ENCODE measurements at places on chromosomes 7 and 10. TPM values are rescaled to one million over a fixed set of nuclear protein-coding genes. Genes with fewer than 3 reads are reported as not detected.

DNA sequence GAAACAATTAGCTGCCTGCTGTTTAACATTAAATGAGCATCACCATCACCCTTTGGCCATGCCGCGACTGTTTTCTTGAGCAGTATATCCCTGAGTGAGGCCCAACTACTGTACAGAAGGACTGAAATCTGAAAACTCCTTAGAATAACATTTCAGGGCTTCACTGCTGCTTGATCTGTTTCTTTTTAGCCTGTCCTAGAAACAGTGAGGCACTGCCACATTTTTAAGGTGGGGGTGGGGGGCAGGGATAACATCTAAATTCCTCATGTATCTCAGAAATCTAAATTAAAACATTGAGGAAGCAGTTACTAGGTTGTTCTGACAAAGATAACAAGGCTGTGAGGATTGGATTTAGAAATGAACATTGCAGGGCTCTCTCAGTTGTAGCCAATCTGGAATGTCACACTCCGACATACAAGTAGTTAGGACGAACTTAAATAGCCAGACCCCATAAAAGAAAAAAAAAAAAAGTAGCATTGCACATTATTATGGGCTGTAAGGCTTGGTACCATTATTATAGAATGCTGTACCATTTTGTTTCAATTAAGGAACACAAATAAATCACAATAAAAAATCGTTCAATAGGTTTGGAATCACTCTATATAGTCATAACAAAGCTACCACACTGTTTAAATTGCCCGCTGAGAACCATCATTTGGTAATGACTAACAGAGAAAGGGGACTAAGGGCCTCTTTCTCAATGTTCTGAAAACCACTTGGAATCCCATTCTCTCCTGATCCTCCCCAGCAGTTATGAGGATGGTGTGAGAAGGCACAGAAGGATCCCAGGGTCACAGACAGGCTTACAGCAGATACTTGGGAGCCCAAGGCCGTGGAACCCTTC lies 256.1 kb downstream of the INHBA start:
- no peak for DNase-seq
- no peaks in the 10 kb centered on the region for H3K27me3 ChIP-seq
- H3K4me1 ChIP-seq: peaks cover 9% of the 10 kb centered on the region

- no peaks in the 10 kb centered on the region for H3K36me3 ChIP-seq
- no peak overlapping the region for H3K27ac ChIP-seq
- peaks cover 6% of the 10 kb centered on the region for H3K4me1 ChIP-seq
- peak; percentile 19 for DNase-seq
These were observed 293.7 kb downstream of the POU6F2 start for GRCh38 chr7:39271402-39271801.

GRCh38 chr7:77352665-77353406 lies 63.3 kb downstream of the GSAP start:
- no peak for DNase-seq
- H3K4me1 ChIP-seq: peaks cover 13% of the 10 kb centered on the region
- no peak overlapping the region for H3K4me3 ChIP-seq

GRCh38 chr10:119362122-119362521 lies 154.8 kb downstream of the GRK5 start:
- H3K36me3 ChIP-seq: no peaks in the 10 kb centered on the region
- no peak for DNase-seq
- H3K4me1 ChIP-seq: peaks cover 53% of the 10 kb centered on the region
- no peak overlapping the region for H3K4me3 ChIP-seq

- no peak overlapping the region for H3K27ac ChIP-seq
- H3K36me3 ChIP-seq: no peaks in the 10 kb centered on the region
- no peak overlapping the region for H3K4me3 ChIP-seq
- H3K27me3 ChIP-seq: no peaks in the 10 kb centered on the region
These were observed 343.6 kb upstream of the MGMT start for GRCh38 chr10:129123428-129123827.

DNA sequence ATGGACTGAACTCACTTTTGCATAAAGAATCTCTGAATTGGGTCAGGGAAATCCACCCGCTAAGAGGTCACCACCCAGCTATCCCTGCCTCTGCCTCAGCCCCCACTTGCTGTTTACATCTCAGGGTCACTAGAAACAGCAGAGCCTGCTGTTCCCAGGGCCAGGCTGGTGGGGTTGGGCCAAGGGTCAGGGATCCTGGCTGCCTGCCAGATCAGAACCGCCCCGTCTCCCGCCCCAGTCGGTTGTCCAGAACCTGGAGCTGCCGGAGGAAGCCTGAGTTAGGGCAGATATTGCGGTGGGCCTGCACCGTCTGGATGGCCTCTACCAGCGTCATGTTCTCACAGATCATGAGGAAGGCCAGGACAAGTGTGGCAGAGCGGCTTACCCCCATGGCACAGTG lies 17.0 kb upstream of the SAMD8 start:
- no peaks in the 10 kb centered on the region for H3K36me3 ChIP-seq
- DNase-seq: no peak
- H3K27ac ChIP-seq: no peak overlapping the region
- H3K27me3 ChIP-seq: no peaks in the 10 kb centered on the region

DNA sequence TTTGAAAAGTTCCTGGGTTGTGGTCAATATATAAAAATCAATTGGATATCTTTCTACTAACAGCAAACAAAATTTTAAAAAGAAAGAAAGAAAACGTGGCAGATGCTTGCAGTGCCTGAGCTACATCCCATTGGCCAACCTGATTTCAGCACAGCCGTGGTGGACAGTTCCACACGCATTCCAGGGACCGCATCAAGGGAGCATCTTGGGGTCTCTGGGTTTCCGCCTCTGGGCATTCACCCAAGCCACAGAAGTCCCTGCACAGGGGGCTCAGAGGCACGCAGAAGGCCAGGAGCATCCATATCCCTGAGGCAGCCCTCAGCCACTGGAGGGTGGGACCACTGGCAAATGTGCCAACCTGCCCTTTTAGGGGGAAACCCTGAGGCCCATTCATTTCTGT lies 254.5 kb upstream of the RNF32 start:
- no peak for DNase-seq
- H3K27me3 ChIP-seq: no peaks in the 10 kb centered on the region
- H3K27ac ChIP-seq: no peak overlapping the region
- H3K4me3 ChIP-seq: no peak overlapping the region
- no peaks in the 10 kb centered on the region for H3K36me3 ChIP-seq

DNA sequence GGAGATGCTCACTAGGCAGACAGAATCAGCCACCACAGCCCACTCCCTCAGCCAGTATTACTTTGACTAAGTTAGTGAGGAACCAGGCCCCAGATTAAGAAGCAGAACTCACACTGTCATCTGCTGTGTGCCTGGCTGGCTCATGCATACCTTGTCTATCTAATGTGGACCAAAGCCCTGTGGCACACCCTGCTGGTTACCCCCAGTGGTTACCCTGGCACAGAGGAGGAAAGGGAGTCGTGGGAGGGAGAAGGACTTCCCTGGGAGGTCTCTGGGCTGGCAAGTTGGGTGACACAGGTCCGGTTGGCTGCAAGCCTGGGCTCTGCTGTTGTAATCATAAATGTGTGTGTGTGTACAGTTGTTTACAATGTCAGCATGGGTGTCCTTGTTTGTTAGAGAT lies 7.5 kb upstream of the SH2D4B start:
- no peaks in the 10 kb centered on the region for H3K36me3 ChIP-seq
- no peaks in the 10 kb centered on the region for H3K4me1 ChIP-seq
- DNase-seq: no peak

GRCh38 chr10:29835055-29835454 lies 200.3 kb upstream of the SVIL start:
- H3K4me3 ChIP-seq: no peak overlapping the region
- H3K36me3 ChIP-seq: no peaks in the 10 kb centered on the region
- H3K4me1 ChIP-seq: no peaks in the 10 kb centered on the region

DNA sequence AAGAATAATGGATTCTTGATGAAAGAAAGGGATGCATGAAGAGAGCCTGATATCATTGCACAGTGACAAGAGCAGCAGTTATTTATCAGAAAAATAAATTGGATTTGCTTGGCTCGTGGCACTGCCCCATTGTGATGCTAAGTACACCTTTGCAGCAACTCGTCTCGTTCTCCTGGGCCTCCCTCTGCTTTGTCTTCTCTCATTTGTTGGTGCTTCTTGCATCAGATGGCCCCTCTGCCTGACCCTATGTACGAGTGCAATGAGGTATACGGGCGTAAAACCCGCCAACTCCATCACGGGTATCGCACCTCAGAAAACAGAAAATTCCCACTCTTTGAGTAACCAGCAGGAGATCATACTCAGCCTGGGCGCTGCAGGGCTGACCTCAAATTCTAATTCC lies 107.2 kb upstream of the C10orf90 start:
- H3K36me3 ChIP-seq: no peaks in the 10 kb centered on the region
- no peak for DNase-seq
- no peaks in the 10 kb centered on the region for H3K4me1 ChIP-seq
- no peak overlapping the region for H3K27ac ChIP-seq
- H3K27me3 ChIP-seq: no peaks in the 10 kb centered on the region
- H3K4me3 ChIP-seq: no peak overlapping the region

- no peaks in the 10 kb centered on the region for H3K36me3 ChIP-seq
- no peak overlapping the region for H3K4me3 ChIP-seq
- H3K27me3 ChIP-seq: no peaks in the 10 kb centered on the region
These were observed 8.2 kb upstream of the ZC3HAV1 start for GRCh38 chr7:139117599-139118233.

- H3K36me3 ChIP-seq: no peaks in the 10 kb centered on the region
- H3K4me3 ChIP-seq: peak overlapping the region; percentile 49
- no peaks in the 10 kb centered on the region for H3K4me1 ChIP-seq
These were observed 34.7 kb downstream of the MRPS24 start for GRCh38 chr7:43834463-43835251.

DNA sequence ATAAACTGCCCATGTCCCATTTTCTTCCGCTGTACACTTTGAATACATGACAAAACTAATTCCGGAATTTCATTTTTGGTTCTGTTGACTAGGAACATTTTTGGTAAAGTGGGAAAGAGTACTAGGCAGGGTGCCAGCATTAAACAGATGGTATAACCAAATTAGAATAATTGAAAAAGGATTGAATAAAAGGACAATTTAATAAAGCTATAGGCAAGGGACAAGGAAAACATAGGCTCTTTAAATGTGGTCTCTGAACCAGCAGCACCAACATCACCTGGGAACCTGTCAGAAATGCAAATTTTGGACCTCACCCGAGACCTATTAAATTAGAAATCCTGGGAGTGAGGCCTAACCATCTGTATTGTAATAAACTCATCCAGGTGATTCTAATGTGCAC lies 376.9 kb downstream of the LRRTM3 start:
- no peaks in the 10 kb centered on the region for H3K27me3 ChIP-seq
- DNase-seq: no peak
- no peak overlapping the region for H3K4me3 ChIP-seq
- H3K27ac ChIP-seq: no peak overlapping the region

- H3K4me1 ChIP-seq: peaks cover 31% of the 10 kb centered on the region
- H3K36me3 ChIP-seq: no peaks in the 10 kb centered on the region
- no peaks in the 10 kb centered on the region for H3K27me3 ChIP-seq
- no peak overlapping the region for H3K27ac ChIP-seq
These were observed 37.0 kb downstream of the RBM20 start for GRCh38 chr10:110681023-110681681.

DNA sequence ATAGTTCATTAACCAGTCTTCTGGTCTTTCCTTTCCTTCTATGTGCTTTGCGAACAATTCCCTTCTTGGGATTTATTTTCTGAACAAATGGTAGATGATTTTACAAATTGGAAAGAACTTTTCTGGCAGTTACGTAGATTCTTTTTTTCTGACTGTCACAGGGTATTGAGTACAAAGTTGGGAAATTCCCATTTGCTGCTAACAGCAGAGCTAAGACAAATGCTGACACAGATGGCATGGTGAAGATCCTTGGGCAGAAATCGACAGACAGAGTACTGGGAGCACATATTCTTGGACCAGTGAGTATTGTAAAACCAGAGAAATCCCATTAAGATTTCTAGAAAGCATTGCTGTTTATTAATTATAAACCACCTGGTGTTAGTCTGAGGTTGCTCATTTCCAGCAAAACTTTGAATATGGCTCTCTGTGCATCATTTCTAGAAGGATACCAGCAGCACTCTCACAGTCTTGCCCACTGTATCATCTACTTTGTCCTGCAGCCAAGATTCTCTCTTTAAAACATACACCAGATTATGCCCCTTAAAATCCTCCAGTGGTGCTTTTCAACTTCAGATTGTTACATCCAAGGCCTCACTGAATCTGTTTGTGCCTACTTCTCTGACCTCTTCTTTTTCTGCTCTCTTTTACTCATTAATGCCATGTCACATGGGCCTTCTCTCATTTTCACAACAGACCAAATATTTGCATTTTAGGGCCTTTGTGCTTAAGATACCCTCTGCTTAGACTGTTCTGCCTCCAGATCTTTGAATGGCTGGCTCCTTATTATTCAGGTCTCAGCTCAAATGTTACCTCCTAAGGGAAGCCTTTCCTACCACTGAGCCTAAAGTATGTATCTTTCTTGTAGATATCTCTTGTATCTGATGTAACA lies 27.0 kb downstream of the DLD start:
- peaks cover 10% of the 10 kb centered on the region for H3K4me1 ChIP-seq
- no peak for DNase-seq
- no peak overlapping the region for H3K4me3 ChIP-seq
- peaks cover 24% of the 10 kb centered on the region for H3K36me3 ChIP-seq
- no peaks in the 10 kb centered on the region for H3K27me3 ChIP-seq
- H3K27ac ChIP-seq: no peak overlapping the region

GRCh38 chr10:17756557-17757217 lies 4.7 kb downstream of the TMEM236 start:
- no peak overlapping the region for H3K27ac ChIP-seq
- no peaks in the 10 kb centered on the region for H3K4me1 ChIP-seq
- DNase-seq: no peak

GRCh38 chr10:73717556-73717955 lies 19.6 kb upstream of the AGAP5 start:
- no peak overlapping the region for H3K4me3 ChIP-seq
- H3K4me1 ChIP-seq: no peaks in the 10 kb centered on the region
- H3K36me3 ChIP-seq: peaks cover 36% of the 10 kb centered on the region
- DNase-seq: no peak
- H3K27me3 ChIP-seq: no peaks in the 10 kb centered on the region
- H3K27ac ChIP-seq: no peak overlapping the region

- H3K27me3 ChIP-seq: no peaks in the 10 kb centered on the region
- no peak overlapping the region for H3K27ac ChIP-seq
- DNase-seq: no peak
- H3K4me1 ChIP-seq: no peaks in the 10 kb centered on the region
- H3K4me3 ChIP-seq: no peak overlapping the region
These were observed 26.6 kb downstream of the GPER1 start for GRCh38 chr7:1114505-1114904.

- H3K4me1 ChIP-seq: no peaks in the 10 kb centered on the region
- no peak overlapping the region for H3K4me3 ChIP-seq
- no peak for DNase-seq
- no peaks in the 10 kb centered on the region for H3K36me3 ChIP-seq
These were observed 43.2 kb downstream of the SVOPL start for GRCh38 chr7:138657854-138658386.

GRCh38 chr7:92665926-92666325 lies 75.7 kb upstream of the FAM133B start:
- H3K4me1 ChIP-seq: no peaks in the 10 kb centered on the region
- no peak for DNase-seq
- H3K27me3 ChIP-seq: no peaks in the 10 kb centered on the region
- no peaks in the 10 kb centered on the region for H3K36me3 ChIP-seq
- H3K27ac ChIP-seq: no peak overlapping the region
- H3K4me3 ChIP-seq: no peak overlapping the region

The TFPI2 gene
- 19.8 TPM for total RNA-seq

The NRG3 gene
- 0.41 TPM for total RNA-seq

The PRKCQ gene
- total RNA-seq: 0.42 TPM

The FXYD4 gene
- total RNA-seq: not detected

The LIPN gene
- not detected for total RNA-seq

The MINPP1 gene
- 9.5 TPM for total RNA-seq

The NEURL1 gene
- total RNA-seq: not detected

Data from thoracic aorta (tissue), 2 donors.